PC-3 (cell line): ENCODE measurements at places on chromosomes 7 and 10. TPM values are rescaled to one million over a fixed set of nuclear protein-coding genes. Genes with fewer than 3 reads are reported as not detected.

DNA sequence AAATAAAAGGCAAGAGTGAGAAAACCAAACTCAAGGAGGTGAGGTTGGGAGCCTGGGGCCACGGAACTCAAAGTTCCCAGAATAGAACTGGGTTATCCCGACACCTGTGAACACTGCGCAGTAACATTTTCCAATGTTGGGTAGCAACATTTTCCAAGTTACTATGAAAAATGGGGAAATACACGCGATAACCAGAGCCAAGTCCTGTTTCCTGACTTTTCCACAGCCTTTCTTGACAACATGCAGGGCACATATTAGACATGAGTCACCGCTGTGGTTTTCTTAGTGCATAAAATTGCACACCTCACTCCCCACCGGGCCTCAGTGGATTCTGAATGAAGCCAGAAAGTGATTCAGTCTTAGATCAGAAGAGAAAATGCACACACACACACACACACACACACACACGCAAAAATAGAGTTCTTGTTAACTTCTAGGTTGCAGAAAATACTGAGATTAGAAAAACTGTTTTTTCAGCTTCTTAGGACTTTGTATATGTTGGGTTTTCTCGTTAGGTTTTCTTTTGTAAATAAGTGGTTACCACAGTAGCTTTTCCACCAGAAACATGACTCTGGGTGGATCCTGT lies 70.0 kb downstream of the CAMK1D start:
- peak; percentile 88 for DNase-seq

Gene AZGP1
- 0.18 TPM in 1 of 2 replicates, not detected in the other for total RNA-seq

GRCh38 chr7:95863623-95864022 lies 91.3 kb downstream of the DYNC1I1 start:
- DNase-seq: no peak

DNA sequence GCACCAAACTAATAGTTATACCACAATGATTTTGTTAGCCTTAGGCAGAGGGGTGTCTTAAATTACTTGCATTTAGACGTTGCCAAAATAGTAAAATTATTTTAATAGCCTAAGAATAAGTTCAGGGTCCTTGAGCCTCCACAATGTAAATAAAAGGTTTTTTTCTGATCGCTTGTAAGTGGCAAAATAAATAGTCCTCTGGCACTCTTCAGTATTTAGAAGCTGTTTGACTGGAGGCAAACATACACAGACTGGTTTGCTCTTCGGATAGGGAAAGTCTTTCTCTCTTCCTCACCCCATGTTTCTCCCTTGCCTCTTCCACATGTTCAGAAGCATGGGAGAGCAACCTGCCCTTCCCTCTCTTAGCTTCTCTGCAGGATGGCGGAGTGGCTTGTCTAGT lies 49.5 kb upstream of the FAM180A start:
- DNase-seq: no peak

- DNase-seq: no peak
These were observed 2.2 kb downstream of the ZNF365 start for GRCh38 chr10:62376071-62377025.

- peak; percentile 53 for DNase-seq
These were observed 81.2 kb upstream of the UCN3 start for GRCh38 chr10:5283305-5284158.

DNA sequence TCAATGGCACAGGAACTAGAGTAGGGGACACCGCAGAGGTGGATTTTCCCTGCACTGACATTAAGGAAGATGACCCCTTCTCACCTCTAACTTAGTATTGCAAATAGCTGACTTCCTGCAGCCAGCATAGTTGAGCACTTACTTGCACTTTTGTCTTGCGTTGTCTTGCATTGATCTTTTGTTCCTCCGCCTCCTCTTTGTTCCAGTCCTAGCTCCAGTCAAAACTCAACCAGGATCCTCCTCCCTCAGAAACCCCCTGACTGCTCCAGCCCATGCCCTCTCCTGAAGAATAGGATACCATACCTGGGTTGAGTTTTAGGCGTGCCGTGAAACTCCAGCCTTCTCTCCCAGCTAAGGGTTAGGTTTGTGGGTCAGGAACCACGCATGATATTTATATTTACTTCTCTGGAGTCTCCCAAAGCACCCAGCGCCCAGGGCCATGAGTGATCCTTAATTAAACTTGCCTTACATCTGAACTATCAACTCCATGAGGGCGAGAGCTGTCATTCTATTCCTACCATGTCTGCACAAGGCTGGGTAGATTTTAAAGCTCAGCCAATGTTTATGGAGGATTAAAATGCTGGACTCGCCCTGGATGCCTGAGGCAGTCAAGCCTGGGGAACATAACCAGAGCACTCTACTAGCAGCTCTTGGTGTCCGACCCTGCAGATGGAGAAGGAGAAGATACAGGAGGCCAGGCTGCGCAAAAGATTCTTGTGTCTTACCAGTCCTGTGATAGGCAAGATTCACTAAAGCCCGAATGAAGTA lies 14.1 kb downstream of the ZNF467 start:
- DNase-seq: no peak

DNA sequence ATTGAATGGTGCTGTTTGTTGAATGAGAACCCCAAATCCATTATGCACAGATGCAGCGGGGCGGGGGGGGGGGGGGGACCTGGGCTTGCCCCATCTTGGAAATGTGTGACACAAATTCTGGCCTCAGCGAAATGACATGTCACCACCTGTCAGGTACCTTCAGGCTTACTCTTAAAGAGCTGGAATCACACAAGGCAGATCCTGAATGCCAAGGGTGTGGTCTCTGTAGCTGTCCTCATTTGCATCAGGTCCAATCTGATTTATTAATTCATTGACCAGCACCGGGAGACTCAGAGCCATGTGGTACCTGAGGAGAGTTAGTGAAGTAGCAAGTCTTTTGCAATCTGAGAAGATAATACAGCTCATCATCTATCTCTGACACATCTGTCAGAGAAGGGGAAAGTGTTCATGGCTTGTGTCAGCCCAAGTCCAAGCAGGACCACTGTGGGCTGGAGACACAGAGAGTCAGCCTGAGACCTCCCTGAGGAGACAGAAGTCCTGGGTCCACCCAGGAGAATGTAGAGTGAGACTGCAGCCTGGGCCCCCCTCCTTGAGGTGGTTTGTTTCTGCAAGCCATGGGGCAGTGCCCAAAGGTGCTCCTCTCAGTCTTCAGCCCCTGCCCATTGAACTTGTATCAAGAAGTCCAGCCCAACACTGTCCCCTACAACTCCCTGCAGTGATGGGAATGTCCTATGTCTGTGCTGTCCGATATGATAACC lies 46.7 kb downstream of the ADCYAP1R1 start:
- DNase-seq: no peak

DNA sequence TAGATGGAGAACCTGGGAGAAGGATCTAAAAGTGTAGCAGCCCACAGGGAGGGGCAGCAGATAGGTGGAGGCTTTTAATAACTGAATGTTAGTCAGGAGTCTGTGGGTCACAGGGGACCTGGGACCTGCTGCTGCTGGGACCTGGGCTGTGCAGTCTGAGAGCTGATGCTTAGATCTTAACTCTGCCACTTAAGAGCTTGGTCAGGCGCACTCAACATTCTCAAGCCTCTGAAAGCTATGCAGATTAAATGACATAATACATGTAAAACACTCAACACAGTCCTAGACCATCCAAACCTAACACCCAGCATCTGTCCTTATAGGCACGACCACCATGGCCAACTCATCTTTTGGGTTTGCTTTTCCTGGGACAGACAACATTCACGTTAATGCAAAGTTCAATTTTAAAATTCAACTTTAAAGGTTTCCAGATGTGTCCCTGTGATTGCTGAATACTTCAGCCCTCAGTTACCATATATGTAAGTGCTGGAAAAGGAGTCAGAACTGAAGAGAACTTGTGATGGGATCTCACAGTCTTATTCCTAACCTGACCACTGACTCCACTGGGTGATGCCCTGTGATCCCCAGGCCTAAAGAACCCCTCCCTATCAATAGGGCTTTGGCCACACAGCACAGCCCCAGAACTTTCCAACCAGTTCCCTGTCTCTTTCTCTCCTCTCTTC lies 321.0 kb downstream of the PLXNA4 start:
- DNase-seq: no peak

DNA sequence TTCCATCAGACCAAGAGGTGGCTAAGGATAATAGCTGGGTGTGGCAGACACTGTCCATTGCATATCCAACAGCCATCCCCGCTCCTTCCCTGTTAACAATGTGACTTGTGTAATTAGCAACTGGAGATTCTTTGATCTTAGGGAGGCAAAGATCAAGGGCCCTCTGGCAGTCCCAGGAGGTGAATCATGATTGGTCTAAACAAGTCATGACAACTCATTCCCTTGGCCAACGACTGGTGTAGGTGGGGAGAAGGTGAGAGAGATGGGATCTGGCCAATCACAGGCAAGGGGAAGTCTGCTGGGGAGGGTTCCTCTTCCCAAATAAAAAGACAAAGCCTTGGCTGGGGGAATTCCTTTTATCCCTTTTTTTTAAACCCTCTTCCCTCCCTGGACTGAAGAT lies 46.2 kb upstream of the COMTD1 start:
- no peak for DNase-seq

Gene RHOBTB1
- 6.7 and 7.0 TPM in 2 replicates for total RNA-seq

Gene GRB10
- 61.3 and 89.8 TPM in 2 replicates for total RNA-seq

Gene FEZF1
- total RNA-seq: not detected in 2 replicates

- DNase-seq: no peak
These were observed 147.9 kb downstream of the PLXNA4 start for GRCh38 chr7:132428247-132428919.
